NCI-H1105 treated with DMSO at 0.1 percent for 48 hours (cell line): ENCODE measurements at places on chromosomes 2 and 18.

GRCh38 chr18:79388043-79388442 is 7.7 kb upstream of the NFATC1 start:
- no peak for DNase-seq

DNA sequence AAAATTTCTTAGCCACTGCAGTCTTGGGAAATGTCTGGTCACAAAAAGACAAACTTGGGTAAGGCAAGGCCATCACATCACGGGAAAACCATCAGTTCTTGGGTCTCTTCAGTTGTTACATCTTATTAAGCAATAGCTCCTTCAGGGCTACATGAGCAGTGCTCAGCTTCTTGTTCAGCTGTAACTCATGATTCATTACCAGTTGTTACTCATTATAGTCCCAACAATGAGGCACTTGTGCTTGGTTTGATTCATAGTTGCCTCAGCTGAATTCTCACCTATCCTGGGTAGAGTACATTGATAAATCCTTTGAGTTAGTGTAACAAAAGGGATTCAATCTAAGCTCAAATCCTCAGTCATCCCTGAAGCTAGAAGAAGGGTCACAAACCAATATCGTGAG is 102.4 kb upstream of the DCC start:
- DNase-seq = no peak

DNA sequence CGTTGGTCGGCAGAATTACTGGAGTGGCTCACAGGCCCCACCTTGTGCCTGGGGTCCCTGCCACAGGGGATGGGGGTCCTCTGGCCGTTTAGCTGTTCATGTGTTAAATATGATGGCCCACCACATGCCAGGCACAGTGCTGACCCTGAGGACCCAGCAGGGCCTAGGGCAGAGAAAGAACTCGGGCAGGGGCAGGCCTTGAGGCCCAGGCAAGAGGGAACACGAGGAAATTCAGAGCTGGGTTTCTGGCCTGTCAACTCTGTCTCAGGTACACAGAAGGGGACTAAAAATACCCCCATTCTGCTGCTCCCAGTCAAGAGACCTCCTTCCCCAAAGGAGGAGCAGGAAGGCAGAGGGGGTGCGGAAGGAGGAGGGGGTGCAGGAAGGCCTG is 66.2 kb downstream of the DNMT3A start:
- no peak for DNase-seq

GRCh38 chr2:125006676-125007075 is 981.6 kb downstream of the CNTNAP5 start:
- no peak for DNase-seq

DNA sequence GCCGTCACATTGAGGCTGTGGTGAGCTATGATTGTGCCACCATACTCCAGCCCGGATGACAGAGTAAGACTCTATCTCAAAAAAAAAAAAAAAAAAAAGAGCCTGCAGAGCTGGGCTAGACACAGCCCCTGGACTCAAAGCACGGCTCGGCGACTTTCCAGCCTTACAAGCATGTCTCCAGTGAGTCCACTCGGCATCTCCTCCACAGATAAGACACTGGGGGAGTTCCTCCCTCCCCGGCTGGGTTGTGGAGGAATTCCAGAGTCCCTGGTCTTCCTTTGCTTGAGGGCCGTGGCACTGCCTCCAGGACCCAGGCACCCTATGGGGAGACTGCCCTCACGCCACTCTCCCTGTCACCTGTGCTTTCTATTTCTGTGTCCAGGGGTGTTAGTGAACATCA is 30.9 kb upstream of the RPL31 start:
- DNase-seq = no peak

GRCh38 chr2:26978061-26978596 is 7.7 kb downstream of the MAPRE3 start:
- DNase-seq = peak; percentile 61

GRCh38 chr18:1522249-1522615 is 617.6 kb downstream of the ADCYAP1 start:
- no peak for DNase-seq

DNA sequence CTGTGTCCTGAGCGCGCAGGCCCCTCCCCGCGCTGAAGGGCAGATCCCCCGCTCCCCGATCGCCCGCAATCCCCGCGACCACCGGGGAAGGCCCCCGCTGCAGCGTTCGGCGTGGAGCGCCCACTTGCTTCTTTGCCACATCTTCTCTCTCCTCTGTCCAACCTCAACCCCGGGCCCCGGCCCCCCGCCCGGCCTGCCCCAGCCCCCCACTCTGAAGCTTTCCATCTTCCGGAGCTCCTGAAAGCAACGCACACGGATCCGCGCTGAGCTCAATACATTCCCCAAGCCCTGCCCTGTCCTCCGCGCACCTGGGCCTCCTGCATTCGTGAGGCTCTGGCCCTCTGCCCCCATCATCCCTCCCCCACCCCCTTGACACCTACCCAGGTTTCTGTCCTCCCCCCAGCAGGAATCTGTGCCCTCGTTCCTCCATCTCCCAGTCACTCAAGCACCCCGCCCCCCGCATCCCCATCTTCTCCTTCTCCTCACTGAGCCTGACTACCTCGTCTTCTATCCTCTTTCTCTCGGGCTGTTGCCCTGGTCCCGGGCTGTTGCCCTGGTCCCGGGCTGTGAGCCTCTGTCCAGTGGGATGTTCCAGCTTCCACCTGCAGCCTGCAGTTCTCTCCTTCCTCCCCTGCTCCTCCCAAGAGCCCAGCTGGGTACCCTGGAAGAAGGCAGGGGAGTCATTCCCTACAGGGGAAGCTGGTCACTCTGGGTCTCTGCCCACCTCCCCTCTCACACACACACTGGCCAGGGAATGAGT is 7.8 kb downstream of the SPEG start:
- DNase-seq = no peak

- DNase-seq = no peak
Observed at GRCh38 chr2:36634981-36635597, 37.1 kb upstream of the FEZ2 start.

GRCh38 chr2:219748671-219749570 is 121.5 kb downstream of the SLC4A3 start:
- no peak for DNase-seq

- no peak for DNase-seq
Observed at GRCh38 chr2:149281441-149281840, 48.9 kb upstream of the LYPD6 start.

DNA sequence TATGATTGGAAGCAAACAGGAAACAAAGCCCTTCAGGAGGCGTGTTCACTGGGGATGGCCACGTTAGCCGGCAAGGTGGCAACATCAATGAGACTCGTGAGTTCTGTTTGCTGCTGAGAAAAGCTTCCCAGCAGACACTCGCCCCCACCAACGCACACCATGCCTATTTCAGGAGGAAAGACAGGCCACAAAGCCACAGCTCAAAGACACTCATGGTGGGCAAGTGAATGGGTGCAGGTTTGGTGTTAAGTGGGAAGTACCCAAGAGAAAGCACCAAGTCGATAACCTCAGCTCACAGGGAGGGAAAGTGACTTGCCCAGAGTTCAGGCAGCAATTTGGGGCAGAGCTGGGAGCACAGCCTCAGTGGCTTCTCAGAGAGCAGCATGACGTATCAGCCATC is 10.5 kb upstream of the MTERF4 start:
- no peak for DNase-seq

- no peak for DNase-seq
Observed at GRCh38 chr2:238304116-238304515, 15.7 kb upstream of the PER2 start.

- no peak for DNase-seq
Observed at GRCh38 chr2:37418956-37419355, 74.5 kb downstream of the QPCT start.

DNA sequence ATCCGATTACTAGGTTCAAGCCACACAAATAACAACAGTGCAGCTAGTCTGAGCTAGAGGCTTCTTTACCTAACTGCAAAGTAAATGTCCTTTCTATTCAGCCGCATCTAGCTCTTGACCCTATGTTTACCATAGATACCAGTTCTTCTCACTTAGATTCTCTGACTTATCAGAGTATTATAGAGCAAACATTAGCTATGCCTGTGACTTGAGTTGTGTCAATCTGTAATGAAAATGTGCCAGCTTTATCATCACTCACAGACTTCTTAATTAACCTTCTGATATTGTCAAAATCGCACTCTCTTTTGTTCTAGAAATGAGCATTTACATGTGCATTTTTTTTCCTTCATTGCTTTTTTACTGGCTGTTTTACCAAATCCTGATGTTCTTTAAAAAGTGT is 79.9 kb downstream of the BCL11A start:
- no peak for DNase-seq

GRCh38 chr2:176383836-176384442 is 114.7 kb downstream of the MTX2 start:
- no peak for DNase-seq

GRCh38 chr2:157404363-157404762 is 39.5 kb downstream of the CYTIP start:
- no peak for DNase-seq

- no peak for DNase-seq
Observed at GRCh38 chr18:63451799-63452660, 24.7 kb upstream of the SERPINB5 start.

DNA sequence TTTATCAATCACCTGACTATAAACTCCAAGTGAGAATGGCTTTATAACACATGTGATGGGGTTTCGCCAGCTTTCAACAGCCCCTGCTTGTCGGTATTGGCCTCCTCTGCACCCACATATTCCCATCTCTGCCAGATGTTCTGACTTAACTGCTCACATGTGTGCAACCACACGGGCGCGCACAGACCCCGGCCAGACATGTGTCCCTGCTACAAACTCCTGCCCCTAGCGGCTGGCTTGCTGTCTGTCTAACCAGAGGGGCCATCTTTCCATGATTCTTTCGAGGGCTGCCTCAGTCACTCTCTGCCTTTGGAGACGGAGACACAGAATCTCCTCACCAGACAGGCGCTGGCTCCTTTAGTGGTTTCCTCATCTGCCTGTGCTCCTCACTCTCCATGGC is 15.3 kb downstream of the STON1 start:
- DNase-seq = no peak

DNA sequence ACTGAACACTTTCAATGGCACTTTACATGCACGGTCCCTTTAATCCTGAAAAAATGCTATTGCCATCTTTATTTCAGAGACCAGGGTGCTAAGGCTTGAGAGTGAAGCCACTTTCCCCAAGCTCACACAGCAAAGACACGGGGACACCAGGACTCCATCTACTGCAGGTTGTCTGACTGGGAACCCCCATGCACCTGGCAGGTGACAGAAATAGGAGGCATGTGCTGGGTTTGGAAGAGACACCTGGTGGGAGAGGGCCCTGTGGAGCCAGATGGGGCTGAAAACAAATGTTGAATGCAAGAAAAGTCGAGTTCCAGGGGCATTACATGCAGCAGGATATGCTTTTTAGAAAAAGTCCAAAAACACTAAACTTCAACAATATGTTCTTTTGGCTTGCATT is 5.2 kb upstream of the EHD3 start:
- DNase-seq = no peak
